Activated naive CD4-positive, alpha-beta T cell treated with anti-CD3 and anti-CD28 coated beads, Interleukin-2, amount 50 U/mL, for 72 hours (primary cell): ENCODE measurements at places on chromosomes 1 and 21. TPM values are rescaled to one million over a fixed set of nuclear protein-coding genes. Genes with fewer than 3 reads are reported as not detected.

GRCh38 chr1:31981972-31982371, 31.7 kb upstream of the KHDRBS1 start:
- no peak for DNase-seq

DNA sequence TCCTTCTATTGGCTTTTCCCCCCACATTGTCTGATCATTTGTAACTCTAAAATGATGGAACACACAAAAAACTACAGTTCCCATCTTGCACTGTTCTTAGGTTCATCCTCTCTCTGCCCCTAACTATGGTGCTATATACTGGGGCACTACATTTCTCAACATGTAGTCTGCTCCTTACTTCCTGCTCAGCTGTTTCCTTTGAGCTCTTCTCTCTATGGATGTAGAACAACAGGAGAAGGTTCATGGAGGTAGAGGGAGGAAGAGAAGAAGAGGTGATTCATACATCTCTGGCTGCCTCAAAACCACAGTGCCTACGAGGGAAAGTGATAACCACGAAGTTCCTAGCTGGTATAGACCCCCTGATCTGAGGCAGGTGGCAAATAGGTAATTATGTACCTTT, 7.0 kb upstream of the C1orf146 start:
- DNase-seq, result no peak

GRCh38 chr21:25895565-25896205, 160.9 kb downstream of the GABPA start:
- no peak for DNase-seq

DNA sequence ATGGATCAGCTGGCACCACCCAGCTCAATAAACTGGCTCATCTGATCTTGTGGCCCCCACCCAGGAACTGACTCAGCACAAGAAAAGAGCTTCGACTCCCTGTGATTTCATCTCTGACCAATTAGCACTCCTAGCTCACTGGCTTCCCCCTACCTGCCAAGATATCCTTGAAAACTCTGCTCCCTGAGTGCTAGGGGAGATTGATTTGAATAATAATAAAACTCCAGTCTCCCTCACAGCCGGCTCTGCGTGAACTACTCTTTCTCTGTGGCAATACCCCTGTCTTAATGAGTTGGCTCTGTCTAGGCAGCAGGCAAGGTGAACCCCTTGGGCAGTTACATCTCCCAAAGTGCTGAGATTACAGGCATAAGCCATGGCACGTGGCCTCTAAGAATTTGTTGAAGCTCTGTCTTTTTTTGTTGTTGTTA, 11.8 kb upstream of the RHBDL2 start:
- DNase-seq, result no peak

DNA sequence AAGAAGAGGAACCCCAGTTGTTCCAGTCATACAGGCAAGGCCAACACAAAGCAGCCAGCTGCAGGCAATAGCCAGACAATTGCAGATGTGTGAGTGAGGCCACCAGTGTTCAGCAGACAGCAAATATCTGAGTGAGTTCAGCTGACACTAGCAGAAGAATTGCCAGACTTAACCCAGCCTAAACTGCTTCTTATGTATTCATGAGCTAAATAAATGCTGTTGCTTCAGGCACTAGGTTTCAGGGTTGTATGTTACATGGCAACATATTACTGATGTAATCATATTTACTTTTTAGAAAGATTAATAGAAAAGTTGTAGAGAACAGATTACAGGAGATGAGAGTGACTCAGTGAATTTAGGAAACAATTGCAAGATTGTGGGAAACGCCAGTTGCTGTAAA, 129.8 kb upstream of the CHODL start:
- no peak for DNase-seq

The LORICRIN gene
- total RNA-seq, result not detected

The SLC44A3 gene
- total RNA-seq, result not detected

DNA sequence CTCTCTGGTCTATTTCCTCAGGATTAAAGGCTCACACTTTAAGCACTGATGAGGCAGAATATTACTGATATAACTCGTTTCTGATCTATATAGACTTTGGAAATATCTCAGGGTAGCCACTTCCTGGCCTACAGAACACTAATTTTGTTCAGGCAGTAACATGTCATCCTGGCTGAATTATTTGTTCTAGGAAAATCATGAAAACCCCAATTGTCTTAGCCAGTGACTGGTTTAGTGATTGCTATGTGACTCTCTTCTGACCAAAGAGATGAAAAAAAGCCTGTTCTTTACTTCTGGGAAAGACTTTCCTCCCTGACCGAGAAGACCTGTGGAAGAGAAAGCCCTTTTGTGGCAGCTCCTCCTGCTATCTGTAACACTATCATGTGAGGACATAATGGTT, 453.7 kb downstream of the SETD4 start:
- DNase-seq, result no peak

The COL8A2 gene
- total RNA-seq, result 0.23 TPM

DNA sequence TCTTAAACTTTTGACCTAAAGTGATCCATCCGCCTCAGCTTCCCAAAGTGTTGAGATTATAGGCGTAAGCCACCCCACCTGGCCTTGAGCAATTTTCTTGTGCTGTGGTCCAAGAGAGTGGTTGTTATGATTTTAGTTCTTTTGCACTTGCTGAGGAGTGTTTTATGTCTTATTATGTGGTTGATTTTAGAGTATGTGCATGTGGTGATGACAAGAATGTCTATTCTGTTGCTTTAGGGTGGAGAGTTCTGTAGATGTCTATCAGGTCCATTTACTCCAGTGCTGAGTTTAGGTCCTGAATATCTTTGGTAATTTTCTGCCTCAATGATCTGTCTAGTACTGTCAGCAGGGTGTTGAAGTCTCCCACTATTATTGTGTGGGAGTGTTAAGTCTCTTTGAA, 11.2 kb upstream of the S100B start:
- no peak for DNase-seq

DNA sequence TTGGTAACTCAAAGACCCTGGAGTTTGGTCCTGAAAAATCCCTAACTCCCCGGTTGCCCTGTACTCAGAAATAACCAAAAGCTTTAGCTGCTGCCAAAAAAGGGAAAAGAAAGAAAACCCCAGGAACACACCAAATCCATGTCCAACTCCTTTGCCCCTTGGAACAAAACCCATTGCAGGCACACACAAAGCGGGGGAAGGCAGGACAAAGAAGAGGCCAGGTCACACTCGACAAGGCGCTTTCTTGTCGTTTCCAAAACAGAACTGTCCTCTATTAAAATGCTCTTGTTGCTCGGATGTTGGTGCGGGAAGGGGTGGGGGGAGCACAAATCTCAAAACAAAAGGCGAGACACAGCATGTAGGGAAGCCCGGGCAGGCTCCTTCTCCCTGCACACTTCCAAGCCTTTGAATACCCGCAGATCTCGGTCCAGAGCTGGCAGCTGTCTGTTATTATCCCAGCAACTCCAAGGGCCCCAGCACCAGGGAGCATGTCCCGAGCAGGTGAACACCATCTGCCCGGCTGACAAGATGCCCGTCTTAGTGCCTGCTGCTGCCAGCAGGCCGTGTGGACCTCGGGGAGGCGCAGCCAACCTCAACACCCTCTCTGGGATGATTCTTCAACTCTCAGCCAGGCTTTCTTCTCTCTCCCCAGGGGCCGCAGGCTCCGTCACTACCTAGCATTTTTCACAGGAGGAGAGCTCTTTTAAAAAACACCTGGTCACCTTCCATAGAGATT, 96.4 kb downstream of the SSBP3 start:
- DNase-seq, result no peak

- DNase-seq, result no peak
These were observed 7.0 kb downstream of the TCHH start for GRCh38 chr1:152107984-152108881.

The CHRNB2 gene
- total RNA-seq, result 0.09 TPM

The F5 gene
- 93.5 TPM for total RNA-seq

DNA sequence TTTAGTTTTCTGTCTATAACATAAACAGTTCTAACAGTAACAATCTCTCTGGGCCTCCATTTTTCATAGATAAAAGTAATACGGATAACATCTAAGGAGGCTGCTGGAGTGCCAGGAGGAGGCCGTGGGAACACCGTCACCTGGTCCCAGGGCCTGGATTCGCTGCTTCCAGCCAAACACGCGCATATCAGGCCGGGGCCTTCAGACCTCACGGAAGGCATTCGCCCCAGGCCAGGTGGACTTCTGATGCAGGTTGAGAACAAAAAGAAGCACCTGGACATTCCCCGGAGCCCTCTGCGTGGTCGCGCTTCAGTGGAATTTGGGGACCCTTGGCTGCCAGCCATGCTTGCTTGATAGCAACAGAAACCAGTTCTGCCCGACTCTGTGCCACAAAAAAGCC, 113.1 kb upstream of the GUCA2B start:
- no peak for DNase-seq

DNA sequence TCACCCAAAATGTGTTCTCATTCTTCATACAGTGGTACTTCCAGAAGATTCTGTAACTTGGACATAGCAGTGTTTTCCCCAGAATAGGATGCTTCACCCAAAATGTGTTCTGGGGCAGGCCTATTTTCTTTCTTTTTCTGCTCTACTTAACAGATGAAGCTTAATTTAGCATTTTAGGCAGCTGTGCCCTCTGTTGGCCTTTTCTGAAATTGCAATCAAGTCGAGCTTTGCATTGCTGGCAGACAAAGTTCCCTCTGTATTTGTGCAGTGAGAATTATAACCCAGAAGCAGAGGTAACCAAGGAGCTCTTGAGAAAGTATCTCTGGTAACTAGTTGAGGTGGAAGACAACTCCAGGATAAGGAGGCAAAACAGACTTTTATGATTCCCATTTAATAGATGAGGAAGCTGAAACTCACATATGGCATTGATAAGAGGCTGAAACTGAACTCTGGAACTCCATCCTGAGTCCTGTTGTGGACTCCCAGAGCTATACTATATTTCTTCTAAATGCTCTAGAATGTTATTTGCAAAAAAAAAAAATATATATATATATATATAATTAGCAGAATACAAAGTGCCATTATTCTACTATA, 50.3 kb upstream of the L1TD1 start:
- peak; percentile 49 for DNase-seq

- DNase-seq, result no peak
These were observed 12.2 kb downstream of the ENO1 start for GRCh38 chr1:8866173-8866791.

GRCh38 chr1:225519166-225519863, 91.5 kb upstream of the LBR start:
- DNase-seq, result no peak

DNA sequence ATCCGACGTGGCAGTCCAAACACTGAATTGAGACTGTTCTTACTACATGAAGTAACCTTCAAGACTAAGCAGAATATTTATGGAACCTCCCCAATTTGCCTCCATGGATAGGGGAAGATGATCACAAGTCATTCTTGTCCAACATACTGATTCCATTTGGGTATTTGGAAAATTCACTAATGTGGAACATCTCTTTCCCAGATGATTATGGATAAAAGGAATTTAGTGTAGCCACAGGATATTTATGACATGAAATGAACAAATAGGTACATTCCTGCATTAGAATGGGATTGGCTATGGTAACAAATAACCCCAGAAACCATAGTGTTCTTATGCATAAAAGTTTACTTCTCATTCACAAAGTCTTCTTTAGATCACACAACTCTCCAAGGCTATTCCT, 40.2 kb upstream of the SGIP1 start:
- no peak for DNase-seq

- DNase-seq, result no peak
These were observed 2.9 kb upstream of the C1orf105 start for GRCh38 chr1:172417557-172417956.

The SLAMF6 gene
- 48.3 TPM for total RNA-seq

The COL9A2 gene
- 7.0 TPM for total RNA-seq

The DNASE2B gene
- not detected for total RNA-seq

The SPATA46 gene
- not detected for total RNA-seq

DNA sequence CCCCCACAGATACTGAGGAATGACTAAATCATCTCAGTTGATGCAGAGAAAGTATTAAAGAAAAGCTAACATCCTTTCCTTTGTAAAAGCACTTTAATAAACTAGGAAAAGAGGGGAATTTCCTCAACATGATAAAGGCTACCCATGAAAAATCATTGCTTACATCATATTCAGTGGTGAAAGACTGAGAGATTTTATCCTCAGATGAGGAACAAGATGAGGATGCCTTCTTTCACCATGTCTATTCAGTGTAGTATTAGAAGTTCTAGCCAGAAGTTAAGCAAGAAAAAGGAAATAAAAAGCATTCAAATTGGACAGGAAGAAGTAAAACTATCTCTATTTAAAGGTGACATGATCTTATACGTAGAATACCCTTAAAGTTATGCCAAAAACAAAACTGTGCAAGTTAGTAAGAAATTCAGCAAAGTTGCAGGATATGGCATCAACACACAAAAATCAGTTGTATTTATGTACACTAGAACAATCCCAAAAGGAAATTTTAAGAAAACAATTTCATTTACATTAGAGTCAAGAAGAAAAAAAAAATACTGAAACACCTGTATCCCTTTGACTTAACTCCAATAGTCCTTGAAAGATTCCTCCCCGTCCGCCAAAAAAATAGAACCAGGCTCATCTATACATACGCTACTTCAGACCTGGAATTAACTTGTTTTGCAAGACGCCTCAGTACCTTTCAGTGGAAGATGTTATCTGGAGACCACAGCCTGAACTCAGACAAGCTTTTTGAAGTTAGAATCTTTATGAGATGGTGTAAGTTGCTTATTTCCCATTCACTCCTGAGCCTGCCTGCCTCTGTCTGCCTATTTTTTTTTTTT, 17.5 kb downstream of the ZMYM4 start:
- DNase-seq, result no peak

- no peak for DNase-seq
These were observed 97.0 kb upstream of the CDC42BPA start for GRCh38 chr1:227415115-227415790.

The PACC1 gene
- 10.1 TPM for total RNA-seq

The FNDC5 gene
- total RNA-seq, result not detected

The INAVA gene
- total RNA-seq, result 0.88 TPM

The UTS2 gene
- total RNA-seq, result not detected

- DNase-seq, result no peak
These were observed 9.2 kb downstream of the FCRL3 start for GRCh38 chr1:157691285-157691920.

DNA sequence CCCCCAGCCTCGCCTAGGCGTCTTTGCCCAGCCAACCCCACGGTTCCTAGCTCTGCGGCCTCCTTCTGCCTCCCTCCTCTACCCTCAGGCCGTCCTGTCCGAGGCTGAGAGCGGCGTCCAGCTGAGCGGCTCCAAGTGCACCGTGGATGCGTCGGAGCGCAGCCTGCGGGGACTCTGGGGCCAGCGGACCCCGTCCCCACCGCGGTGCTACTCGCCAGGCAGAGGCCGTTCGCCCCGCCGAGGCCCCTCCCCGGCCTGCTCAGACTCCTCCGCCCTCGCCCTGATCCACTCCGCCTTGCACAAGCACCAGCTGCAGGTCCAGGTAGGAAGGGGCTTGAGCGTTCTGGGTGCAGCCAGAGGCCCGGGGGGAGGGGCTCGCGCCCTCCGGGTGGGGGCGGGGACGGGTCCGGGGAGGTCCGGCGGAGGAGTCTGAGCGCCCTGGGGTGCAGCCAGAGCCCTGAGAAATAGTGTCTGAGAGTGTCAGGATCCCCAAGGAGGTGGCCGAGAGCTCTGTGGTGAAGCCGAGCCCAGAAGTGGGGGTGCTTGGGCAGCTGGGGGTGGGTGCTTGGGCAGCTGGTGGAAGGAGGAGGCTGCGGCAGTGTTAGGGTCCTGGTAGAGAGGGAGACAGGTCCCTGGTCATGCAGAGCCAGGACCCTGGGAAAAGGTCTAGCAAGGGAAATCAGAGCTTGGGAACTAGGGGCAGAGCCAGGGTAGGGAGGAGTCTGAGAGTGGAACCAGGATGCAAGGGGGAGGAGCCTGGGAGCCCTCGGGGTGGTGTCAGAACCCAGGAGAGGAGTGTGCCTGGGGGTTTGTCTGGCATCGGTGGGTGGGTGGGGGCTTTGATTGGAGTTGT, 3.2 kb upstream of the NBPF3 start:
- DNase-seq, result no peak

The TNFRSF4 gene
- total RNA-seq, result 176 TPM
